Stimulated activated CD4-positive, alpha-beta T cell treated with anti-CD3 and anti-CD28 coated beads, TNF-alpha, amount 100 ng/mL, for 48 hours (primary cell): ENCODE measurements at places on chromosomes 4 and X.

DNA sequence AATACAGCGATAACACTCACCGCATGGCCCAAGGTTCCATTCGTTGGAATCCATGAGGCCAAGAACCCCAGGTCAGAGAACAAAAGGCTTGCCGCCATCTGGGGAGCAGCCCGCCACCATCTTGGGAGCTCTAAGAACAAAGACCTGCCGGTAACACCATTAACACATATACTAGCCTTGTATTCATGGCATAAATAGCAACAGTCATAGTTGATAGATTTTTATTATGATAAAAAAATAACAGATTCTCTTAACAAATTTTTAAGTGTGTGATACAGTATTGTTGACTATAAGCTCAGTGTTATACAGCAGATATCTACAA is 309.4 kb downstream of the GLUD2 start:
- no peak for DNase-seq

DNA sequence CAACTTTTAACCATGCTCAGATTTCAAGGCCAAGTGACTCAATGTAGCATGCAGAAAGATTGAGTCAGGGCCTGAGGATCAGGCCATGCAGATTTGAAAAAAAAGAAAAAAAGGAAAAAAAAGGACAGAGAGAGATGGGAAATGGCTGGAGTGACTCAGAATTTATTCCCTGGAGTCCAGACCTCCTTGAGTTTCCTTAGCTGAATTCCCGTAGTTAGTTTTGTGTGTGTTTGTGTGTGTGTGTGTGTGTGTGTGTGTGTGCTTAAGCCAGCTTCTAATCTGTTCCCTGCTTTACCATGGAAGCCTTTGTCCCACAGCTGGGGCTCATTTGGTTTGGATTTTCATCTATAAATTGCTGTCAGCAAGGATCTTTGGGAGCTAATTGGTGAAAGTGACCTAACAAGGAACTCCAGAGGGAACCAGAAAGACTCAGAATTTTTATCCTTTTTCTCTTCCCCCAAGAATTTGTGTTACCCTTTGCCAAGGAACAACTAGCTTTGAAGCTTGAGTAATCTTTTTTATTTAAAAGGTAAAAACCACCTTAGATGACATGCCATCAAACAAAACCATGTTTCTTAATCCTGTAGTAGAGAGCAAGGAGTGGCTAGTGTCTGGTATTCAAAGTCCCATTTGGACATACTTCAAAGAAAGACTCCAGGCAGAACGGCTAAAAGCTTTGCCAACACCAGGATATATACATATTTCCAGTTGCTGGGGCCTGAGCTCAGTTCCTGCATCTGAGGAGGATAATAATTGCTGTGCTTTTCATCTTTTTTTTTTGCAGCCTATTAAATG is 109.0 kb upstream of the DDIT4L start:
- no peak for DNase-seq

DNA sequence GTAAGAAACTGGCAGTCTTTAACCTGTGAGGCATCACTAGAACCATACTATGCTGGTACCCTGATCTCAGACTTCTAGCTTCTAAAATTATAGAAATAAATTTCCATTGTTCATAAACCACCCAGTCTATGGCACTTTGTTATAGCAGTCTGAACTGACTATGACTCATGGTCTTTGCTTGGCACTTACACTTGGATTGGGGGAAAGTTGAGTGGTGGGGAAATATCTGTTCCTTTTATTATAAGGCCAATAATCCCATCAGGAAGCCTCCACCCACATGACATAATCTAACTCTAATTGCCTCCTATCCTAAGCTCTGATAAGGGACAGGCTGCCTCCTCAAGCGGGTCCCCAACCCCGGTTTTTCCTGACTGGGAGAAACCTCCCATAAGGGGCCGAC is 61.4 kb upstream of the PACRGL start:
- no peak for DNase-seq

DNA sequence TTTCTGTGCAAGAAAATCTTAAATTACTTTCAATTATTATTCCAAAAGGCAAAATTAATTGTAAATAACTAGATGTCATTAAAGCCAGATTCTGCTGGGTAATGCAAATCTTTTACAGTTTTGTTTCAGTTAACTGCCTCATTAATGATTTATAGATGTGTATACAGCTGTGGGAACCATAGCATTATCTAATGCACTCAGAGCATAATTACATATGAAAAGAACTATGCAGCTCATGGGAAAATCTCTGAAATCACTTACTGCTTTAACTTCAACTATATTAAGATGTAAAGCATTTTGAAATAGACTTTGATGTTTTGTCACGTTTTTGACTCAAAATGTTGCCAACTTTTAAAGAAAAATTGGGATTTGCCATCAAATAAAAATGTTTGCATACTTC is 630.3 kb upstream of the KLHL4 start:
- no peak for DNase-seq

GRCh38 chr4:93334003-93334402 is 494.6 kb upstream of the ATOH1 start:
- DNase-seq = no peak

GRCh38 chrX:9665113-9665512 is 100.5 kb downstream of the GPR143 start:
- no peak for DNase-seq

DNA sequence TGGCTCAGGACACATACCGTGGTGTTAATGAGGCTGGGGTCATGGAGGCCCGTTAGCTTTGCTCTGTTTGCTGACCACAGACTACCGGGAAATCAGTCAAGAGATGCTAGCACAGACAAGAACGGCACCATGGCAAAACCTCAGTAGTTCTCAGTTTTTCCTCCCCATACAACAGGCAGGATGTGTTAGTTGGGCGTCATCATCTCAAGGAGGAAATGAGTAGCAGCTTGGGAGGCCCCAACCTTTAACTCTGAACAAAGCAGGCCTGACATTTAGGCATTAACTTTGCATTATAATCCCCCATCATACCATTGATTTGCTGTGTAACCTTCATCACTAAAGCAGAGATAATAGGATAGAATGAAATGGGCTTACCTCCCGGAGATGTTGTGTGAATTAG is 714.2 kb downstream of the RPA4 start:
- DNase-seq = no peak

DNA sequence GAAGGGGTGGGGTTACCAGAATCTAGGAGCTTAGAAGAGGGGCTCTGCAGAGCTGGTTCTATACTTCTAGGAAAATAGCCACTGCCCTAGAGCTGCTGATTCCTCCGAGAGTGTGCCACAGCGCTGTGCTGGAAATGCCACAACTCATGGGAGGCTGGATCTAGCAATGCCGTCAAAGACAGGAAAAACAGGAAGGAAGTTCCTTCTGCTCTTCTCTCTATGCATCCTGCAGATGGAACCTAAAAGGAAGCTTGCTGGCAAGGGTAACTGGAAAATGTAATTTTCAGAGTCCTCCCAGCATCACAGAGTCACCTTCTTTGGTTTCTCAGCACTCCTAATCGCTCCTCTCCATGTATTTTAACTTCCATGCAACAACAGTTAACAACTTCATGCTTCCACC is 121.2 kb upstream of the TLL1 start:
- no peak for DNase-seq

GRCh38 chrX:5869786-5870185 is 358.9 kb downstream of the NLGN4X start:
- DNase-seq = no peak

DNA sequence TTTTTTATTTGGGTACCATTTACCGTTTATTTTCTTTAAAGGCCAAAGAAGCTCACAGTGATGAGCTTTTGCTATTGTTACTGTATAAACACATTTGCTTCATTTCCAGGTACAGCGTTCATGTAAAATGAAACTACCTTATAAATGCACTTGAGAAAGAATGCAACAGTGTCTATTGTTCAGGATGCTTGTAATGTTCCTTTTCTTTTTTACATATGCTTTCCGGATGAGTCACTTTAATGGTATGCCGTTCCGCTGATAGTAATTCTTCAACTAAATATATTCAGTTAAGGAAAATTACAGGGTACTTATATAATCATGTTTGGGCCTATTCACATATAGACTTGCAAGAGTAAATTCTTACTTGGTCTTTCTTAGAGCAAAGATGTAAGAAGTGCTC is 354.9 kb downstream of the RPA4 start:
- no peak for DNase-seq
